ENCODE measurements at places on chromosomes 12 and 14.
A peak's percentile ranks its signal among the peaks of the same experiment; 100 is the strongest.

GRCh38 chr14:34592623-34593022 lies 37.3 kb downstream of the SNX6 start:
- DNase-seq = no peak

- DNase-seq = no peak
Measured at GRCh38 chr14:63896278-63896720, 43.5 kb downstream of the SYNE2 start.

DNA sequence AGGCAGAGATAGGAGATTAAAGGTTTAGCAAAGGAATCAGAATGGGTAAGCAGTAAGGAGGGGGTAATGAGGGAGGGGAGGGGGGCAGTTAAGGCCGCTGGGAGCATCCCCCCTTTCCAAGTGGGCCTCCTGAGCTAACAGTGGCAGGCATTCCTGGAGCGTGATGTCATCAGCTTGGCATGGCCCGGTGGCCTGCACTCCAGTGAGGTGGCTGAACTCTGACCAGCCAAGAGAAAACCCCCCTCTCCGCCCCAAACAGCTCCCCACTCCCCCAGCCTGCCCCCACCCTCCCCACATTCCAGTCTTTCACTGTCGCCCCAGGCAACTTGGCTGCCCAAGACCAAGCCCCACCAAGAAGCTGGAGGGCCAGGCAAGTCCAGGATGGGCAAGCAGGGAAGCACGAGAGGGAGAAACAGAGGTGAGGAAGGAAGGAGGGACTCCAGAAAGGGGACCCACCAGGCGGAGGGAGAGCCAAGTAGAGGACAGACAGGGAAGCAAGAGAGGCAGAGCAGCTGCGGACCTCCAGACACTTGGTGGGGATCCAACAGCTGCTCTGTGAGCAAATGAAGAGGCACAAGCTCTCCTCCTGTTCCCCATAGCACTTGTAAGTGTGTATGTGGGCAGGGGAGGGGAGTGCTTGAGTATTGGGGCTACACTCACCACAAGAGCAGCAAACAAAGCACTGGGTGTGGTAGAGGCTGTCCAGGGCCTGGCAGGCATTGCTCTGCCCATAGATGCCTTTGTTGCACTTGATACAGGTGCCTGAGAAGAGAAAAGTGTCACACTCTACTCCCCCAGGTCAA lies 4.5 kb downstream of the AJUBA start:
- no peak for DNase-seq

- peak; percentile 28 for DNase-seq
Measured at GRCh38 chr12:131487388-131488124, 223.3 kb upstream of the SFSWAP start.

DNA sequence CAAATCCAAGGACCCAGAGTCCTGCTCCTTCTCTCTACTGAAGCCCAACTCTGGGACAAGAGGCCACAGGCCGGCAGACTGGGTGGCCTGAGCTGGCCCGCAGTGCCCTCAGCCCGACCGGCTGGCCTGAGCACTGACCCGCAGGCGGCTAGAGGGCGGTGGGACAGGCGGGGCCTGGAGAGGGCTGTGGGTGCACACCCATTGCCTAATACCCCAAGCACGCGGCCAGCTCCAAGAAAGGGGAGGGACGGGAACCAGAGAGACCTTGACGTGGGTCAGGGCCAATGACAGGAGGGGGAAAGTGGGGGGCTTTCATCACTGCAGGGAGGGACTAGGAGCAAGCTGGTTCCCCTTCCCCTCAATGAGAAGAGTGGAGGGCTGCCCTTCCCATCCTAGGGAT lies 2.0 kb upstream of the WNT10B start:
- DNase-seq = no peak

- no peak for DNase-seq
Measured at GRCh38 chr12:52183971-52184370, 7.8 kb downstream of the KRT80 start.

DNA sequence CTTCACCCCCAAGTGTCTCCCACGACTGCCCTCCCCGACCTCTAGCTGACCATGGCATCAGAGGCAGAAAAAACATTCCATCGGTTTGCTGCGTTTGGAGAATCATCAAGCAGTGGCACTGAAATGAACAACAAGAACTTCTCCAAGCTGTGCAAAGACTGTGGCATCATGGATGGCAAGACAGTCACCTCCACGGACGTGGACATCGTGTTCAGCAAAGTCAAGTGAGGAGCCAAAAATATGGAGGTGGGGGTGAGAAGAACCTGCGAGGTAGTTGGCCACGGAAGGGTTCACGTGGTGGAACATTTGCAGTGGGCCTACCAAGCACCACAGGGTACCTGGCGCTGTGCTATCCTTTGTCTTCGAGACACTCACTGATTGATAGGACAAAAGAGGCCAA lies 514 bp downstream of the TPPP2 start:
- no peak for DNase-seq

GRCh38 chr12:2082321-2082720 lies 29.5 kb downstream of the CACNA1C start:
- no peak for DNase-seq

GRCh38 chr12:81022531-81022930 lies 55.3 kb upstream of the ACSS3 start:
- DNase-seq = no peak

DNA sequence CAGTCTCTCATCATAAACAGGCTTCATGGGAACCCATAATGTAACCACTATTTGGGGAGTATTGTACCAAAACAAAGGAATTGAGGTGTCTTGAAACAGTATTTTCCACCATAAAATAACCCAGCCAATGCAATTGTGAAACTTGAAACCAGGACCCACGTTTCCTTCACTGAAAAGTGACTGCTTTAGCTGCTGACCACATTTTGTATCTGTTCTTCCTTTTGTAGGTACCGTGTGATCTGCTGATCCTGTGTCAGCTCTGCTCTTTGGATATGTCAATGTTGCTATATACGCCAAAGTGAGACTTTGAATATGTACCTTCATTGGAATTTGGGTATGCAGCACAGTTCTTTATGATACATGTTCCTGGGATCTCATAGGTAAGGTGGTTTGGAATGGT lies 95.1 kb upstream of the CNTN1 start:
- DNase-seq = no peak

- no peak for DNase-seq
Measured at GRCh38 chr12:105820429-105821125, 318.2 kb downstream of the NUAK1 start.

- DNase-seq = peak; percentile 48
Measured at GRCh38 chr12:3004655-3005565, 45.7 kb downstream of the TEAD4 start.

GRCh38 chr12:57604454-57604991 lies at the start of gene DTX3:
Gene DTX3, plus strand, starts transcription at chr12:57604824. Its CDS starts 1,694 bp downstream, at chr12:57606518.
- peak; percentile 44 for DNase-seq

- DNase-seq = no peak
Measured at GRCh38 chr12:96495155-96495554, 5.8 kb downstream of the CFAP54 start.

GRCh38 chr12:52748578-52748977 lies 28.6 kb downstream of the KRT76 start:
- no peak for DNase-seq

DNA sequence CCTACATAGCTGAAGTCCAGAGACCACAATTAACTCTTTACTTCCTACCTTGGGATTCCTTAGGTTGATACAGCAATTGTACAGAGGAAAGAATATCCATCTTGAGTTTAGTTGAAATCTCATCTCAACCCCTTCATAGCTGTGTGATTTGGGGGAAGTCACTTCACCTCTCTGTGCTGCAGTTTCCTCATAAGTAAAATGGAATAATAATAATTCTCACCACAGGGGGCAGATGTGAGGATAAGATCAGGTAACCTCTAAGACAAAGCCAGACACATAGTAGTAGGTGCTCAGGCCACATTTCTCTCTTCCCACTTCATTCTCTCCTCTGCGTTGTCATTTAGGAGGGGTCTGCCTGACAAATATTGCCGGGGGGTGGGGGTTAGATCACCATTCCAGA lies 6.7 kb downstream of the FOXN4 start:
- DNase-seq = peak; percentile 48

DNA sequence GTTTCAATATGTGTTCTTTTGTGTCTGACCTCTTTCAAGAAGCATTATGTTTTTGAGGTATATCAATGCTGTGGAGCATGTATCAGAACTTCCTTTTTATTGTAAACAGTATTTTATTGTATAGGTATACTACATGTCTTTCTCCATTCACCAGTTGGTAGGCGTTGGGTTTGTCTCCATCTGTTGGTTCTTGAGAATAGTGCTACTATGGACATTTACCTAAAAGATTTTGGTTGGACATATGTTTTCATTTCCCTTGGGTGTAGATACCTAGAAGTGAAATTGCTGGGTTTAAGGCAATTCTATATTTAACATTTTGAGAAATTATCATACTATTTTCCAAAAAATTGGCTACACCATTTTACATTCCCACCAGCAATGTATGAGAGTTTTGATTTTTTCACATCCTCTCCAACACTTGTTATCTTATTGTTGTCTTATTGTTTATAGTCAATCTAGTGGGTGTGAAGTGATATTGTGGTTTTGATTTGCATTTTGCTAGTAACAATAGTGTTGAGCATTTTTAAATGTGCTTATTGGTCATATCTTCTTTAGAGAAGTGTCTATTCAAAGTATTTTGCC lies 409.2 kb downstream of the IPO8 start:
- DNase-seq = peak; percentile 36

GRCh38 chr12:92073094-92073493 lies 72.6 kb downstream of the BTG1 start:
- no peak for DNase-seq

GRCh38 chr12:6758506-6759095 lies 5.7 kb upstream of the MLF2 start:
- DNase-seq = no peak

DNA sequence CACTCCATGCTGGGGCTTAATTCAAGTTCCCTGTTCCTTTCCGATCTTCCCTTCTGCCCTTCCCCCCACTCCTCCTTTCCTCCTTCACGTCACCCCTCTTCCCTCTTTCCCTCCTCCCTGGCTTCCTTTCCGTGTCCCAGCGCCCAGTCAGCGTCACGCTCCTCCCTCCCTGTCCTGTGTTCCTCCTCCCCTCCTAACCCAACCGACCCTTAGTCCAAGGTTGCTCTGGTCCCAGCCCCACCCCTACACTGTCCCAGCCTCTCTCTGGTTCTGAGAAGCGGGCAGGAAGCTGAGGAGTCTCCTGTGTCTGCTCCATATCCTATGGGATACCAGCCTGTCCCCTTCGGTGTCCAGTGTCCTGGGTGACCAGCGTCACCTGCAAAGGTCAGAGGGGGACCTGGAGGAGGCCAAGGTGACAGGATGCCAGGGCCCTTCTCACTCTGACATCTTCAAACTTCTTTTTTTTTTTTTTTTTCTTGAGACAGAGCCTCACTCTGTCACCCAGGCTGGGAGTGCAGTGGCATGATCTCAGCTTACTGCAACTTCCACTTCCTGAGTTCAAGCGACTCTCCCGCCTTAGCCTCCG lies 56.2 kb upstream of the TSPAN9 start:
- DNase-seq = no peak

DNA sequence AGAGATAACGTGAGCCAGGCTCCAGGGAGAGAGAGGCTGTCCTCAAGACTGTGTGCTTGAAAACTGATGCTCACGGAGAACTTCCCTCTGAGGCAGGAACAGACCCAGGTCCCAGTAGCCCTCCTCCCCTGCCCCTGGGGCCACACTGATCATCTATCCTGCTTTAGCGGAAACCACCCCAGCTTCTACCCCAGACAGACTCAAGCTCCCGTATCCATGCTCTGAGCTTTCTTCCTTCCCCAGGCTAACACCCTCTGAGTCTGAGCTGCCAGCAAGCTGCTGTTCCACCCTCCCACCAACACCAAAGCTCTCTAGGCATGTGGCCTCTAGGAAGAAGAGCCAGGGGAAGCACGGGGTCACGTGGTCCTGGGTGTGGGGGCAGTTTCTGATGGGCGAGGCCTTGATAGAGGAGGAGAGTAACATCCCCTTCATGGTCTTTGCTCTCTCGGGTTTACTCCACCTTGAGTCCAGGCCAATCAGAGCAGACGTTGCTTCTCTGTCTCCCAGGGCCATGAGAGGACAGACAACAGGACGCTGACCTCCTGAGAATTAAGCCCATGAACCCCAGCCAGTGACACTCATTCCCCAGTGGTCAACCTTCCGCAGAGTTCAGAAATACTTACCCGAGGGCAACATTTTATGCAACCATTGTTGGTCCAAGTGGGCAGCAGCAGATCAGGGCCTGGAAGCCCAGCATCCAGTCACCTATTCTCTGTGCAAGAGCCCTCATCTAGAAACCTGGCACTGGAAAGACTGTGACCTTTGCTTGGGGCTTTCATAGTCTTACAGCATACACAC lies 1.4 kb downstream of the PCK2 start:
- peak; percentile 96 for DNase-seq

- no peak for DNase-seq
Measured at GRCh38 chr12:64010069-64010686, 165.7 kb downstream of the SRGAP1 start.

GRCh38 chr14:49598189-49598484 lies 603 bp upstream of the LRR1 start:
- DNase-seq = peak; percentile 57

DNA sequence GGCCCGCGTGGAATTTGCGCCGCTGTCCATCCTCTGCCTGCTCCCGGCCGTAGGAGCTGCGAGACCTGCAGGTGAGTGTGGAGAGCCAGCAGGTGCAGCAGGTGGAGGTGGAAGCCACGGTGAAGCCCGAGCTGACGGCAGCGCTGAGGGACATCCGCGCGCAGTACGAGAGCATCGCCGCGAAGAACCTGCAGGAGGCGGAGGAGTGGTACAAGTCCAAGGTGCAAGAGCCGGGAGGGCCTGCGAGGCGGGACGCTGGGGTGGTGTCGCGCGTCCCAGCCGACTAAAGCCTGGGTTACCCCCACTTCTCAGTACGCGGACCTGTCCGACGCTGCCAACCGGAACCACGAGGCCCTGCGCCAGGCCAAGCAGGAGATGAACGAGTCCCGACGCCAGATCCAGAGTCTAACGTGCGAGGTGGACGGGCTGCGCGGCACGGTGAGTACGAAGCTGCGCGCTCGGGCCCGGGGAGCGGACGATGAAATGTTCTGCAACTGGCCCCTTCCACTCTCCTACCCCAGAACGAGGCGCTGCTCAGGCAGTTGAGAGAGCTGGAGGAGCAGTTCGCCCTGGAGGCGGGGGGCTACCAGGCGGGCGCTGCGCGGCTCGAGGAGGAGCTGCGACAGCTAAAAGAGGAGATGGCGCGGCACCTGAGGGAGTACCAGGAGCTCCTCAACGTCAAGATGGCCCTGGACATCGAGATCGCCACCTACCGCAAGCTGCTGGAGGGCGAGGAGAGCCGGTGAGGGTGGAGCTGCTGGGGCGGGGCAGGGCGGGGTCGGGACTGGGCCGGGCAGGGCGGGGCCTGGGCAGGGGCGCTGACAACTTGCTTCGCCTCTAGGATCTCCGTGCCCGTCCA lies 2.1 kb downstream of the PRPH start:
- peak; percentile 77 for DNase-seq

GRCh38 chr14:65210118-65210821 lies 108.0 kb upstream of the MAX start:
- DNase-seq = peak; percentile 85

- DNase-seq = no peak
Measured at GRCh38 chr12:83136411-83136810, 449.7 kb downstream of the TMTC2 start.

GRCh38 chr14:91038439-91038838 lies 22.0 kb downstream of the RPS6KA5 start:
- peak; percentile 64 for DNase-seq

DNA sequence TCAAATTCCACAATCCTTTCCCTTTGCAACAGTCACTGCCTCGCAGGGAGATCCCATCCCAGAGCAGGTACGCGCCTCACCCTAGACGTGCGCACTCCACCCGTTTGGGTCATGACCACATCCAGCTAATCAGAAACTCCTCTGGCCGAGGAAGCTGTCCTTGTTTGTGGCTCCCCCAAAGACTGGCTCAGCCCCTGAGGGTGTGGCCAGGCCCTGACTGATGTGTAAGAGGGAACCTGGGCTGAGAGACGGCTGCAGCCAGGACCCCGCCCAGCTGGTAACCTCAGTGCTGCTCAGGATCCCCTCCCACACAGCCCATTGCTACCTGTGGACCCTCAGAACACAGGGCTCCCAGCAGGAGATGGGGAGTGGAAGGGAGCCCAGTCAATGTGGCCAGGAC lies 183.2 kb upstream of the SFSWAP start:
- DNase-seq = no peak

All from hematopoietic multipotent progenitor cell treated with erythropoietin and hydrocortisone succinate and interleukin-3 and kit ligand, for 4 days (in vitro differentiated cells).